ENCODE measurements at places on chromosomes 7 and 10.

DNA sequence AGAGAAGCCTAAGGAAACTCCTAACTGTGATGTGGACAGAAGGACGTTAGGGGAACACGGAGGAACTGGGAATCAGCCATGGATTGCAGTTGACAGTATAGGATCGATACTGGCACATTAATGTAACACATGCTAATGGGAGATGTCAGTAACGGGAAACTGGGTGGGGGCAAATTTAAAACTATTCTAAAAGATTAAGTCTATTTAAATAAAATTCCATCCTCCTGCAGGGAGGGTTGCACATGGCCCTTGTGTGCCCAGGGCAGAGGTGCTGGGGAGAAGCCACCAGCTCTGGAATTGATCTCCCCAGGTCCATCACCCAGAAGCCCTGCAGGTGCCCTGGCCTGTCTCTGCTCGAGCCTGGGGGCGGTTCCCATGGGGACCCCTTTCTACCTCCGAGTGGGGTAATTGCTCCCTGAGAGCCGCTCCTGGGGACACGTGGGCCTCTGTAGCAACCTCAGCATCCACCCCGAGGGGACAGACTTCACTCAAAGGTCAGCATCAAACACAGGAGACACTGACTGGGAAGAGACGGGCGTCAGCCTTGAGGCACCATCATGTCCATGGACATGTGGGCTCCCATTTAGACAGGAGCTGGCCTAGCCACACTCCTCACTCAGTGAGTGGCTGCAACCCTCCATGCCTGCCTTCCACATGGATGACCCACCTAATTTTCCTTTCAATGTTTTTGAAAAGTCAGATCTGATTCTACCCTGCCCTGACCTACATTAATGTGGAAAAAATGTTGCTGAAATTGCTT, 21.1 kb downstream of the SCART1 start:
- no peak for DNase-seq

- no peak for DNase-seq
Measured at GRCh38 chr10:35210961-35211360, 84.3 kb downstream of the CREM start.

GRCh38 chr7:19378345-19378714, 233.1 kb upstream of the FERD3L start:
- DNase-seq = no peak

- no peak for DNase-seq
Measured at GRCh38 chr7:142231716-142232115, 26.1 kb downstream of the PRSS58 start.

DNA sequence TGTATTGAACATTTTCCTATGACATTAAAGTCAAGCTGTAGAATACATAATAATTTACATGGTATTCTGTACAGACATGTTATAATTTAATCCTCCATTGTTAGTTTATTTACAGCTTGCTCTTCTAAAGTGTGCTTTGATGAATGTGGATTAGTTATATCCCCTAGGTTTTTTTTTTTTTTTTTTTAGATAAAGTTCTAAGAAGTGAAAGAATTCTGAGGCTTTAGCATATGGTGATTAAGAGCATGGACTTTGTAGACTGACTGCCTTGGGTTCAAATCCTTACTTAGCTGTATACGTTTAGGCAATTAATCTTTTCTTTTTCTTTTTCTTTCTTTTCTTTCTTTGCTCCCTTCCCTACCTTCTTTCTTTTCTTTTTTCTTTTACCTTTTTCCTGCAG, 44.9 kb downstream of the MKLN1 start:
- DNase-seq = no peak

GRCh38 chr10:96636551-96636950, 49.7 kb upstream of the TM9SF3 start:
- no peak for DNase-seq

- DNase-seq = no peak
Measured at GRCh38 chr7:70756789-70757188, 375.2 kb upstream of the GALNT17 start.

DNA sequence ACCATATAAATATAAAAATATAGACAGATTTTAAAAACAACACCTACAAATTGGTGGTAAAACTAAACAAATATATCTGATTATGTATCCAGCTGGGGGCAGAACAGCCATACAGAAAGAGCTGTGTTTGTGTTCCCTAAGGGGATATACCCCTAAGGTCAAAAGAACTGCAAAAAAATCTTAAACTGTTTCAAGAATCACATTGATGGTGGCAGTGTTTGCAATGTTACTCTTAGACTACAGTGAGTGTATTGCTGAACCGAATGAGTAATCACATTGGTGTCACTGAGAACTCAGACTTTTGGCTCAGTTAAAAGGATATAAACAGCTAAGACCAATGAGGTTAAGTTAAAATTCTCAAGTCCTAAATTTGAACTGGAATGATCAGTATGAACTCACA, 27.1 kb upstream of the PTPRN2 start:
- no peak for DNase-seq

DNA sequence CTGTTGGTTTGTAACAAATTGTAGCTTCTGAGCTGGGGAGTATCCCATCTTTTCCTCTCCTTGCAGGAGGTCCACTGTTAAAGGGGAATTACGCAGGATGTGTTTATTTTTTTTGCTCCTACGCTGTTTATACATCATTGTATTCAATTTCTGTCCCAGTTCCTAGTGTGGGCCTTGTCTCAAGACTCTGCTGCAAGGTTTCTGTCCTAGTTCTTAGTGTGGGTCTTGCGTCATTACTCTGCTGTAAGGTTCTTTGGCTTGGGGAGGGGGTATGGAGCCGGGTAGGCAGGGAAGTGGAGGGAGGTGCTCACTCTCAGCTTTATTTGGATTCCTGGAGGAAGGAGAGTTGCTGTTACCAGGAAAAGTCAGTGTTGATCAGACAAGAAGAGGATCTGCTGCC, 64.0 kb upstream of the TRIM8 start:
- DNase-seq = no peak

- no peak for DNase-seq
Measured at GRCh38 chr10:106619346-106619745, 545.2 kb downstream of the SORCS1 start.

DNA sequence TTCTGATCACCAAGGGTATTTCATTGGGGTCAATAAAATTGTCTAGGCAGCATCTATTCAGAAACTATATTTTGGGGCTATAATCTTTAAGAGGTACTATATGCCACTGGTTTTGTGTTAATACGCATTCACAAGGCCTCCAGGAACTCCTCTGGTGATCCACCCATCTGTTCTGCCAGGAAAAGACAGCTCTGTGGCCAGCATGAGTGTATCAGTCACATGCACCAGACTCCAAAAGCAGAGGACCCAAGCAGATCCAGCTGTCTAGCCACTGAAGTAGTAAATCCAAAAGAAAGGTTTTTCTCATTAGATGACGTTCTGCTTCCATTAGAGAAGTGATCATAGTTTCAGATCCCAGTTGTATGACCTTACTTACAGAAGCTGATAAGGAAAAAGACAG, 199.6 kb upstream of the CELF2 start:
- DNase-seq = no peak

DNA sequence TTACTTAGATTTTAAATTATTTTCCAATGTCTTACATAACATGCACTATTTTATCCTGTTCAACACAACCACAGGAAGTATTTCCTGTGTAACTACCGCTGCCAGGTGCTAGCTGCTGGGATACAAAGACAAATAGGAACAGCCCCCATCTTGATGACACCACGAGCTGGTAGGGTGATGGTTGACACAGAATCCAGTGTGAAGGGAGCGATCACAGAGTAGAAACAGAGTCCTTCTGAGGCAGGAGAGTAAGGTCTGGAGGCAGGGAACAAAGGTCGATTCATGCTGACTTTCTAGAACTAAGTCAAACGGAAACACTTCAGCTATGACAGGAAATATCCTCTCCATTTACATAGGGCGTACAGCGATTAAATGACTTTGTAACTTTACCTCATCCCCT, 232.3 kb downstream of the ADAM12 start:
- no peak for DNase-seq

GRCh38 chr10:32131388-32131787, 75.2 kb upstream of the KIF5B start:
- DNase-seq = no peak

GRCh38 chr7:101677391-101677790, 48.3 kb upstream of the MYL10 start:
- no peak for DNase-seq

DNA sequence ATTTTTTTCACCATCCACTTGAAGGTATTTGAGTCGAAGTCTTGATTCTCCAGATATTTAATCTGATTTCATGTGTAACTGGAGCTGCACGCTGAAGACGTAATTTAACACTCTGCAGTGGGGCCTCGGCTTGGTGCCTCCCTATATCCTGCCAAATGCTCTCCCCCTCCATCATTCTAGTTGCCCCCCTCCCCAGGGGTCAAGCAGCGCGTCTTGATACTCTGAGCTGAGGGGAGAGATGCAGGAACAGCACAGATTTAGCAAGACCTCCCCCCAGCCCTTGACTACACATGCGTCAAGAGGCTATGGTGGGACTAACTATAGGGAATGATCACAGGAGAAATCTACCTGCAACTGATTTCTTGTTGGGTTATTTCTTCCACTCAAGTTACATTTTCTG, 85.8 kb downstream of the PRPF18 start:
- no peak for DNase-seq

- no peak for DNase-seq
Measured at GRCh38 chr7:25028370-25029021, 48.5 kb upstream of the OSBPL3 start.

- DNase-seq = no peak
Measured at GRCh38 chr7:34821932-34822558, 164.0 kb downstream of the NPSR1 start.

DNA sequence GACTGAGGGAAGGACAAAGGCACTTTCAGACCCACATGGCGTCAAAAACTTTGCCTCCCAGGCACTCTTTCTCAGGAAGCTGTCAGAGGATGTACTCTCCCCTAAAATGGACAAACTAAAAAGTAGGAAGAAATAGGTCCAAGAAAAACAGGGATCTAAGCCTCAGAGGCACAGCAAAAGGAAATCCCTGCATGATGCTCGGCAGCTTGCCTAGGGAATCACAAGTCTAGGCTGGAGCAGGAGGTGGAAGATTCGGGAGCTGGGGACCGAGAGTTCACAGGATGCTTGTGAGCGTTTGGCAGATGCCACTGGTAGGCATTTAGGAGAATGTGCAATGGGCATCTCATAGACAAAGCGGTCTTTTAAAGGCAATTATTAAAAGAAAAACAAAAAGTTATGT, 60.8 kb downstream of the ATXN7L1 start:
- no peak for DNase-seq

- no peak for DNase-seq
Measured at GRCh38 chr7:44110719-44111635, 6.8 kb downstream of the AEBP1 start.

DNA sequence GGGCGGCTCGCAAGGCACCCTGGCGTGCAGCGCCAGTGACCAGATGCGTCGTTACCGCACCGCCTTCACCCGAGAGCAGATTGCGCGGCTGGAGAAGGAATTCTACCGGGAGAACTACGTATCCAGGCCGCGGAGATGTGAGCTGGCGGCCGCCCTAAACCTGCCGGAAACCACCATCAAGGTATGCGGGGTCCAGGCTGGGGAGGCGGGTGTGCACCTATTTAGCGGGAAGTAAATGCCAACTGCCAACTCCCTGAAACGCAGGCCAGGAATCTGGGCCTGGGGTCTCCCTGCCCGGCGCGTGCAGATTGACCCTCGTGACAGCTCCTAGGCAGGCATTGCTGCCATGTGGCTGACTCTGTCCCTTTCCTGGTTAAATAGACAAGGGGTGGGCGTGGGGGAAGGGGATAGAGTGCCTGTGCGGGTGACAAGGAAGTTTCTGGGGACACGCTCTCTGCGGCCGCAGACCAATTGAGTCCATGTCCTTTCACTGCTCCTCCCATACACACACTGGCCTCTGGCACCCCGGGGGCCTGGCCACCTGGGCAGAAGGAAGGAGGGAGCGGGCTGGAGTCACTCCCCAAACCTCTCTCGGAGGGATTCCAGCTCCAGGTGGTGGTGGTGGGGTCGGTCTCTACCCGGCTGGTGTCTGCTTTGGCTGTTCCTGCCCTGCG, 2.7 kb downstream of the EVX1 start:
- DNase-seq = no peak

- no peak for DNase-seq
Measured at GRCh38 chr7:5443678-5444077, 20.0 kb upstream of the TNRC18 start.

- no peak for DNase-seq
Measured at GRCh38 chr10:121330563-121330962, 267.7 kb downstream of the FGFR2 start.

GRCh38 chr10:47245731-47246350, 54.2 kb upstream of the GDF10 start:
- no peak for DNase-seq

DNA sequence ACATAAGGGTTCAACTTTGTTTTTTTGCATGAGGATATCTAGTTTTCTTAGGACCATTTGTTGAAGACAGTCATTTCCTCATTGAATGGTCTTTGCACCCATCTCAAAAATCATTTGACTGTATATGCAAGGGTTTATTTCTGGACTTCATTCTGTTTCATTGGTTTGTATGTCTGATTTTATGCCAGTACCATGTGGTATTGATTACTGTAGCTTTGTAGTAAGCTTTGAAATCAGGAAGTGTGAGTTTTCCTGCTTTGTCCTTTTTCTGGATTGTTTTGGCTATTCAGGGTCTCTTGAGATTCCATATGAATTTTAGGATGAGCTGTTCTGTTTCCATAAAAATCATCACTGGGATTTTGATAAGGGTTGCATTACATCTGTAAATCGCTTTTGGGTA, 63.9 kb downstream of the SND1 start:
- DNase-seq = no peak

DNA sequence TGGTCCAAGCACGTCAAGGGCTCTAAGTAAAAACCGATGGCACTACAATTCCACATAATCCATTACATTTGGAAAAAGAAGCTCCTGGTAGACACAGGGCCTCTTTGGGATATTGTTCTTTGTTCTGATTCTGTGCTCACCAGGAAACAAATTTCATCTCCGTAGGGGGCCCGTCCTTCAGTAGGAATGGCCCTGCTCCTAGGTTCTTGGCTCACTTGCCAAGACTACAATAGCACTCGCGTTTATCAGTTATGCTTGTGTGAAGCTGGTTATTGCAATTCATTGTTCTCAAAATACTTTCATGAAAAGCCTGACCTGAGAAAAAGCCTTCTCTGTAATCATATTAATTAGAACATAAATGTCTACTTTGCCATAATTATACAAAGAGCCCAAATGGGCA, 10.3 kb upstream of the ZC3HAV1L start:
- DNase-seq = no peak

DNA sequence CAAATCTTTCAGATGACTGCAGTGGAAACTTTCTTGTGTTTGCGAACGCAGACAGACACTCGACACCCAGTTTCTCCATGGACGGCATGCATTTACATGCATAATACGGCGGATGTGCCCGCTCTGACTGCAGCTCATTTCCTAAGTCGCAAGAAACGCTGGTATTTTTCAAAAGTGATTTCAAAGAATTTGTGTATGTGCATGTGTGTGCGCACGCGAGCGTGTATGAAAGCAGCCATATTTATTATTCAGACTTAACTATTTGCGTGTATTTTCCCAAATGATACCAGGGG, 436.5 kb upstream of the MGMT start:
- DNase-seq = no peak

- DNase-seq = no peak
Measured at GRCh38 chr7:112350585-112350984, 99.7 kb upstream of the IFRD1 start.

Measured in stimulated activated CD8-positive, alpha-beta memory T cell treated with anti-CD3 and anti-CD28 coated beads, Interleukin-15, amount 100 ng/mL, for 1 hour (primary cell).